HepG2 (cell line): ENCODE measurements at places on chromosomes 1 and 21. TPM values are rescaled to one million over a fixed set of nuclear protein-coding genes. Genes with fewer than 3 reads are reported as not detected.

GRCh38 chr1:26597629-26598039 is 68.1 kb downstream of the RPS6KA1 start:
- DNase-seq, result peak; percentile 53

DNA sequence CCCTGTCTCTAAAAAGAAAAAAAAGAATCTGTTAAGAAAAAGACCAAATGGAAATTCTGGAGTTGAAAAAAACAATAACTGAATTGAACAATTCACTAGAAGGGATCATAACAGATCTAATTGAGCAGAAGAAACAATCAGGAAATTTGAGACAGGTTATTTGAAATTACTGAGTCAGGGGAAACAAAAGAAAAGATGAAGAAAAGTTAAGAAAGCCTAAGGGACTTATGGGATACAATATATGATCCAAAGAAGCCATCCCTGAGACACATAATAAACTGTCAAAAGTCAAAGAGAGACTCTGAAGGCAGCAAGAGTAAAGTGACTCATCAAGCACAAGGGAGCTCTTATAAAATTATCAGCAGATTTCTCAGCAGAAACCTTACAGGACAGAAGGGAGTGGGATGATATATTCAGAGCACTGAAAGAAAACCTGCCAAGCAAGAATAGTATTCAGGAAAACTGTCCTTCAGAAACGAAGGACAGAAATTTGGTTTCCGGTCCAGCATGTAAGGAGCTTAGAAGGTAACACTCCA is 44.5 kb downstream of the SLC2A1 start:
- no peak for DNase-seq

DNA sequence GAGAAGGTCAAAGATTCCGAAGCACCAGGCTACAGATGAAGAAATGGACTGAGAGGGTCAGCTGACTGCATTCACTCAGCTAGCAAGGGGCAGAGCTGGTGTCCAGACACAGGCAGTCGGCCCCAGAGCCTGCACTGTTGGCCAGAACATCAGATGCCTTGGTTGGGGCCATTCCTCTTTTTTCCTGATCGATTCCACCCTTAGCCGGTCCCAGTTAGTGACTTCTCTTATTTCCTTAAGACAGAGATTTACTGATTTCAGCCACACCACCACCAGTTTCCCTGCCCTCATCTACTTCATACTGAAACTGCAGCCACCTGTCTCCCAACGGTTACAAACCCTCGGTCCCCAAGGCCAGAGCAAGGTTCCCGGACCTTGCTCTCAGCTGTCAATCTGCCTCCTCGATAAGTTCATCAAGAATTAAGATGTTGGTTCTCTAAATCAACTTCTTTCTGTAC is 11.5 kb downstream of the CD58 start:
- DNase-seq, result no peak

DNA sequence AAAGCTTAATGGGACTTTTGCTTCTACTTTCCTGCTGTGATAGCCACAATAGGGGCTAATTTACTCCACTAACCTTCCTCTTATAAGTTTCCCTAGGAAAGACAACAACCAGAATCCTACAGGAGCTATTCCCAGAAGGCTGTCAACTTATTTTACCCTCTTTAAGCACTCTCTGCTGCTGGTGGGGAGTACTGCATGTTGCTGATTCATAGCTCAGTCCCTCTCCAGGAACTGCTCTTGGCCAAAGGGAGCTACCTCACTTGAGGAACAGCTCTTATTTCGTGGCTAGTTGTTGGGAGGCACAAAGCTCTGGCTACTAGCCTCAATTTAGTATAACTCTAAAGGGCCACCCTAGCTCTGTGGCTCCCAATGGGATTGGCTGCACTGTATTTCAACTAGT is 37.2 kb downstream of the ADSS2 start:
- no peak for DNase-seq

DNA sequence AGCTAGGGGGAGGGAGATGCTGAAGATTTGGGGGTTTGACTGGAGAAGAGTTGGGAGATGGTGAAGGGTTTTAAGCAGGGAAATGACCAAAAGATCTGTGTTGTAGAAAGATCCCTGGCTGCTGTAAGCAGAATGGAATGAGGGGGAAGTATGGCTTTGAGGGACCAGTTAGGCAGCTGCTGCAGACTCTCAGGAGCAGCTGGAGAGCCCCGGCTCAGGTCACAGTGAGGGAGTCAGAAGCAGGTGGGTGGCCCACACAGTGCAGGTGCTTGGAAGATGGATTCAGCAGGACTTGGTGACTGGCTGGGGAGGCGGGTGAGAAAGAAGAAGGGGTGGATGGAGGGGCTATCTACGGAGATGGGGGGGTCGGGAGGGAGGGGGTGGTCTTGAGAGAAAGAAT is 35.7 kb downstream of the EDN2 start:
- DNase-seq, result no peak

Gene PRMT2
- 75.9 and 78.8 TPM in 2 replicates for polyA plus RNA-seq

- DNase-seq, result no peak
These were observed 9.2 kb upstream of the RXRG start for GRCh38 chr1:165454091-165454610.

DNA sequence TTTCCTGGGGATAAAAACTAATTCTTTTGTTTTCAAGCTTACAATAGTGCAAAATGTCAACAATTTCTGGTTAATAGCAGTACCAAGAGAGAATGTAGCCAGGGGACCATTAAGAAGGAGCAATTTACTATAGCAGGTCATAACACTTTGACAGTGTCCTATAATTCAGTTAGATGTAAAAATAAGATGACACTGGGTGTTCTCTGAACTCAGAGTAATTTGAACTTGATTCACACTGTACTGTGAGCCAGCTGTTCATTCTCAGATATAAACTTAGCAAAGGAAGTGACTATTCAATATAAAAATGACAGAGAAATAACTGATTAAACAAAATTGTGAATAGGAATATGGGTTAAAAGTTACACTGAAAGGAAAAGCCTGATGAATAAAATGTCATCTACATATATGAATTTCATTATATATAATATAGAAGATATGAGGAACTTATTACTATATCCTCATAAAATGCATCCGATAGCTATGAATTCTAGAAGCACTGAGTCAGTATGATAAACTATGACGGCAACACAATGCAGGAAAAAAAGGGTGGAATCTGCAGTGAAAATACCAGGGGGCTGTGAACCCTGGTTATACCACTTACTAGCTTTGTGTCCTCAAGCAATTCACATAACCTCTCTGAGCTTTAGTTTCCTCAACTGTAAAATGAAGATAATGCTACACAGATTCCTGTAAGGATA is 135.9 kb downstream of the ACBD6 start:
- DNase-seq, result no peak

Gene RIPK4
- polyA plus RNA-seq, result 3.1 and 3.7 TPM in 2 replicates

- DNase-seq, result no peak
These were observed 1.1 kb downstream of the WNT3A start for GRCh38 chr1:228007801-228008341.

Gene KCNN3
- 0.01 TPM in 1 of 2 replicates, not detected in the other for polyA plus RNA-seq

Gene FUBP1
- 97.5 and 98.1 TPM in 2 replicates for polyA plus RNA-seq

- no peak for DNase-seq
These were observed 16.9 kb upstream of the GNG12 start for GRCh38 chr1:67850151-67850551.

DNA sequence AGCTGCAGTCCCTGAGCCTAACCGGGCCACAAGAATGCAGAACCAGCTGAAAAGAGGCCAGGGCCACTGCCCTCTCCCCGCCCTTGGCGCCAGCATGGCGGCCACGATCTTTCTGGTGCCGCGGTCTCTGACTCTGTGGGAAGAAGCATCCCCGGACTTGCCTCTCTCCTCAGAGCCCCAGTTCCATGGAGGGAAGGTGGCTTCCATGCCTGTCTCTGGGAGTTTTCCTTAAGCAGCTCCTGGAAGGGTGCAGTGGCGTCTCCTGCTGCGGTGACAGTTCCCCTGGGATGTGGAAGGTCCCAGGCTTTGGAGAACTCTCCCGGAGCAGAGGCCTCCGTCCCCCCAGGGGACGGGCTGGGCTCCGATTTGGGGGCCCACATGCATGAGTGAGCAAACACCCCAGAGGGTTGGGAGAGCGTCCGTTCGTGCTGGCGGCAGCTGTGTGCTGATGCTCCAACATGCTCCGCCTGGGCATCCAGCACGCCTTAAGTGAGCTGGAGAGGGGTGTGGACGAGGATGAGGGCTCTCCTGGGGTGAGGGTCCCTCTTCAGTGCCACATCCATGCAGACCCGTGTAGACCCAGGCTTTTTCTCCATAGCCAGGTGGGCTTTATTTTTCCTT is 109.8 kb upstream of the COL6A1 start:
- DNase-seq, result peak; percentile 12

GRCh38 chr1:57632401-57632800 is 208.5 kb upstream of the DAB1 start:
- no peak for DNase-seq

Gene HSD3B1
- polyA plus RNA-seq, result not detected in 2 replicates

DNA sequence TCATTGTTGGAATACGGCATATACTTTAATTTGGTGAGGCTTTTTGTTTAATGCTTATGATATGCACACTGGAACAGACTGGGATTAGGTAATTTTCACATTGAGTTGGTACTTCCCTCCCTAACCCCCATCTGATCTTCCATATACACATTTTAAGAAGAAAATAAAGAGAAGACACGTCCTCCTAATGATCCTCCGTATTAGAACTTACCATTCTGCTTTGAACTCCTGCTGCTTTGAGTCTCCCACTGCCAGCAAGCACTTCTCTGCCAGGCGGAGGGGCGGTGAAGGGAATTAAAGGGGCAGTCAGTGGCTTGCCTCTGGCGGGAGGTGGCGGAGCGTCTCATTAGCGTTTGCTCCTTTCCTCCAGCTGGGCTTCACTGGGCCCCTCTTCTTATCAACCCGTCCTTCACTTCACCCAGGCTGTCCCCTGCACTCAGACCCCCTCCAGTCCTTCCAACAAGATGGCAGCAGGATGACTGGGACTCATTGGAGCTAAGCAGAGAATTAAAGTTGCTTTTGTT is 433.4 kb downstream of the KIF26B start:
- no peak for DNase-seq

GRCh38 chr1:84960371-84960770 is 36.5 kb downstream of the MCOLN2 start:
- DNase-seq, result peak; percentile 38

DNA sequence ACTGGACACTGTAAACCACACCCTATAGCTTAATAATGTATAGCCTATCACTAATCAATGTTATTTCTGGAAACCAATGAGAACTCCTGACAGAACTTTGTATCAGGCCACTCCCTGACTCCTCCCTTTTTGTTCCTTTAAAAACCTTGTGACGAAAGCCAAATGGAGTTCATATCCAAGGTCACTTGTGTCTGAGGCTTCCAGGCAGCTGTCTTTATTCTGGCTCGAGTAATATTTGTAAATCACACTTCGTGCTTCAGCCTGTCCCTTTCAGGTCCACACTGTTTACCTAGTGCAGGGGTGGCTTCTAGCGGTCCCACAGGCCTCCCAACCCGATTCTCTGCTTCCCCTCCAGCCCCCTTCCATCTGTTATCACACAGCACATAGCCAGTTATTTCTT is 16.2 kb upstream of the CAPN9 start:
- peak; percentile 82 for DNase-seq

DNA sequence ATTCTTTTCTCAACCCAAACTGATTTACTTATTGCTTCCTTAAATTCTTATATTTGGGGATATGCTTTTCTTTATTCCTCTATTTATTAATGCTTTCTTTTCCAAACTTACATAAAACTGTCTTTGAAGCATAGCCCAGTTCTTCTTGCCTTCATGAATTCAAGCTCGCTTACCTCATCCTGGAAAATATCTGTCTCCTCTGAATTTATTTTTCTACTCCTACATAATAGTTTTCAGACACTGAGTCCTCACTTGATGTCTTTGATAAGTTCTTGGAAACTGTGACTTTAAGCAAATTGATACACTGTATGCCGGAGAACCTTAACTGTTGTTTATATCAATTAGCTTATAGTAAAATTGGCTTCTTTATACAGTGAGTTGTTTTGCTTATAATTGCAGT is 93.8 kb downstream of the ZFYVE9 start:
- no peak for DNase-seq

Gene SHISAL2A
- not detected in 2 replicates for polyA plus RNA-seq
